ENCODE measurements at places on chromosomes 12 and 14.

DNA sequence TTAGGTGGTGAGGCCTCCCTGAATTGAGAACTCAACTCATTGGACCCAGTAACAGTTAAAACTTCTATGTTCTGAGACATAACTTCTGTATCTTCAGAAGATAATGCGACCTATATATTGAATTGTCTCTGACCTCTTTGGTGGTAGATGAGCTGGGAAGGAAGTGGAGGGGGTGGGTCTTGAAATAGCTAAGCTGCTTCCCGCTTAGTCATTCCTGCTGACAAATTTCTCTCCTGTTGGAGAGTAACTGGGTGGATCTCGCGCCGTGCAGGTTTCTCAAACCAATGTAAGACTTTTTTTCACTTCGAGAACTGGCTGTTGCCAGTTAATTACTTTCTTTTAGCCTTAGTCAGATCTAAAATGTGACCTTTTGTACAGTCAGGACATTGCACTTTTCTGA is 100.8 kb downstream of the PPHLN1 start:
- DNase-seq: no peak

GRCh38 chr12:99093166-99093565 is 448.1 kb downstream of the APAF1 start:
- DNase-seq: no peak

DNA sequence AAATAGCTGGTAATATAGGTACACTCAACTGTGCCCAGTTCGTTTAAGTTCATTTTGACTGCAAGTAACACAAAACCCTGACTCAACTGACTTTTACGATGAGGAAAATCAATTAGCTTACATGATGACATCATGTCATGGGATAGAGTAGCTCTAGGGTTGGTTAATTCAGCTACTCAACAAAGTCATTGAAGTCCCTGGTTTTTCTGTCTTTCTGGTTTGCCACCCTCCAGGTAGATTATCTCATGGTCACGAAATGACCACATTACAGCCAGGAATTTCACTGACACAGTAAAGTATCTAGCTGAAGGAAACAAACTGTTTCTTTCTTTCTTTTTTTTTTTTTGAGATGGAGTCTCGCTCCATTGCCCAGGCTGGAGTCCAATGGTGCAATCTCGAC is 68.5 kb upstream of the FUT8 start:
- DNase-seq: no peak

DNA sequence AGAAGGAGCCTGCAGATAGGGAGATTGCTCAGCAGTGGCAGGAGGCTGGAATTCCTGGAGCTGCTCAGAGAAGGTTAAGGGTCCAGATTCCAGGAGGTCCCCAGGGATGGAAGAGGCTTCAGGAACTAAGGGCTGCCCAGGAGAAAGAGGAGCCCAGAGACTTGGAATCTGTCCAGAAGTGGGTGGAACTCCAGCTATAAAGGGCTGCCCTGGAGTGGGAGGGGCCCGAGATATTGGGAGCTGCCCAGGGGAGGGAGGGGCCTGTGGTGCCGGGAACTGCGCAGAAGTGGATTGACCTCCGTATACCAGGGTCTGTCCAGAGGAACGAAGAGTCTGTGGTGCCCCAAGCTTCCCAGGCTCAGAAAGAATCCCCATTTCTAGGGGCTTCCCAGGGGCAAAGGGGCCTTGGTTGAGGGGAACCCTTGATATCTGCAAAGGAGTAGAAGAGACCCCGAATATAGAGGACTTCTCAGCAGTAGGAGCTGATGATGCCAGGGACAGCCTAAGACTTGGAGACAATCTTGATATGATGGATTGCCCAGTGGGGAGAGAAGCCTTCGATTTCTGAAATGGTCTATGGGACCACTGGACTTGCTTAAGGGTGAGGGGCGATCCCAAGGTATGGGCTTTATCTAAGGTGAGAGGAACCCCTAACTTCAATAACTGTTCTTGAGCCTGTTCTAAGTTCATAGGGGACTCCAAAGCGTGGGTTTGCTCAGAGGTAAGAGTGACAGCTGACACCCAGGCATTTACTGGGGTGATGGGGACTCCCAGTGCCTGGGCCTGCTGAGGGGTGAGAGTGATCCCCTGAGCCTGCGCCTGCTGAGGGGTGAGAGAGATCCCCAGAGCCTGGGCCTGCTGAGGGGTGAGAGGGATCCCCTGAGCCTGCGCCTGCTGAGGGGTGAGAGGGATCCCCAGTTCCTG is 45.0 kb downstream of the FAM186A start:
- DNase-seq: no peak

GRCh38 chr12:120719072-120719471 is 6.6 kb upstream of the ACADS start:
- DNase-seq: no peak

- DNase-seq: no peak
These were observed 153.6 kb downstream of the ATP23 start for GRCh38 chr12:58095002-58095401.

- no peak for DNase-seq
These were observed 9.0 kb downstream of the CCDC85C start for GRCh38 chr14:99595034-99595433.

- no peak for DNase-seq
These were observed 31.3 kb downstream of the CYP46A1 start for GRCh38 chr14:99715266-99716000.

DNA sequence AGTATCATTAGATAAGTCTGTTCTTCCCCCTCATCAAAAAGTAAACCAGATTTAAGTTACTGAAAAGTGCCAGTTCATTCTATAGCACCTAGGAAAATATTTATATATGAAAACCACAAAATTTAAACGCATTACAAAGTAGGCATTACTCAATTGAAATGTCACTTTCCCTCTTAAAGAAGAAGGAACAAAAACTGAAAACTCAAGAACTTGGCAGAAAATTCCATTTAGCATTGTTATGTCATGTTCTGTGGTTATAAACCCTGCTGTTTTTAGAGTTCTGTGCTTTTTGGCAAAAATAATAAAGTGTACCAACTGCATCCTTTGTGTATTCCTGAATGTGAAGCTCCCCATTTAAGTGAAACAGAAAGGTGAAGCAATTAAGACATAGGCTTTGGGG is 3.6 kb downstream of the FGD4 start:
- DNase-seq: no peak

DNA sequence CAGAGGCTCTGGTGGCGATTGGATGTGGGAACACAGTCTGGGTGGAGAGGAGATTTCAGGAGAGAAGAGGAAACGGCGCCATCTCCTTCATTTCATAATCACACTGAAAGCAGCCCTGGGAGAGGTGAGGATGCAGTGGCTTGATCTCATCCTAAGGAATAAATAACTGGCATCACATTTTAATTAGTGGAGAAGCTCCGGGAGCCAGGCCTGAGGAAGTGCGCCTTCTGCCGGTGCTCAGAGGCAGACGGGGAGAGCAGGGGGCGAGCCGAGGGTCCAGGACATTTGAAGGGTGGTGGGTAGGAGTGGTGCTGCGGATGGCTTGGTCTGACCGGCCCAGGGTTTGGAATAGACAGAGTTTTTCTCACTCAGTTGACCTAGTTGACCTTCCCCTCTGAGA is 265.0 kb downstream of the CACNA1C start:
- DNase-seq: no peak

GRCh38 chr12:74170645-74171477 is 366.8 kb upstream of the ATXN7L3B start:
- DNase-seq: peak; percentile 8

GRCh38 chr12:101087920-101088319 is 122.1 kb downstream of the SLC5A8 start:
- DNase-seq: no peak

GRCh38 chr12:65795453-65795852 is 28.8 kb upstream of the HMGA2 start:
- no peak for DNase-seq

- DNase-seq: no peak
These were observed 73.5 kb upstream of the FICD start for GRCh38 chr12:108441549-108441948.
